Hematopoietic multipotent progenitor cell treated with erythropoietin and hydrocortisone succinate and interleukin-3 and kit ligand, for 6 days (in vitro differentiated cells): ENCODE measurements at places on chromosomes 2 and 18.

GRCh38 chr18:44245019-44245418 lies 435.7 kb upstream of the SETBP1 start:
- DNase-seq, result no peak

- DNase-seq, result no peak
Measured at GRCh38 chr2:145029873-145030272, 510.0 kb upstream of the ZEB2 start.

DNA sequence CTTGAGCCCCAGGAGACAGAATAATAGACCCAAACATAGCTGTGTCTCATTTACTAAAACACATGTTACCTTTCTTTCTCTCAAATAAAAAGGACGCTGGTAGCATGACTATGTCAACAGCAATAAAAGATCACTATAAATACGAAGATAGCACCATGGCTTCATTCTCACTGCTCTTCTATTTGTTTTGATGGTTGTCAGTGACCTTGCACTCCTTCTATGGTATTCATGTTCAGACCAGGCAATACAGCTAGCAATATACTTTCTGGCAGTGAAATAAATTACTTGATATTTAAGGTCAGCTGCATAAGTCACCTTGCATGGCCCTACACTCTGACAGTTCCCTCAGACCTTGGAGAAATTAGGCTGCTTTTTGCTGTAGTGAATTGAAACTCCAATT lies 263.2 kb upstream of the CDH7 start:
- no peak for DNase-seq

- DNase-seq, result peak; percentile 69
Measured at GRCh38 chr2:235001237-235002133, 49.7 kb downstream of the SH3BP4 start.

DNA sequence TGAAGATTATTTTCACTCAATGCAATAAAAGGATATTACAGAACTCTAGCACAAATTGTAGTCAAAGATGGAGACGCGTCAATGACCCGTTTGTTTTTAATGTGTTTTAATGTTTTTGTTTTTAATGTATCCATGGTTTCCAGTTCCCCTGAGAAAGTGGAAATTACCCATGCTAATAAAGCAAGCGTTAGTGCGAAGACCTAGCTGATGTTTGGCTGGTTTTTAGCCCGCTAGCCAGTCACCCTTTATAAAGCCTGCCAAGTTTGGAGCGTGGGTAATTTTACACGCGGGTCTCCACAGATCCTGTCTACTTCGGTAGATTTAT lies 430 bp upstream of the CHMP1B start:
- peak; percentile 59 for DNase-seq

GRCh38 chr2:149744865-149745264 lies 157.3 kb upstream of the MMADHC start:
- no peak for DNase-seq
